ENCODE measurements at places on chromosomes 5 and 9.

DNA sequence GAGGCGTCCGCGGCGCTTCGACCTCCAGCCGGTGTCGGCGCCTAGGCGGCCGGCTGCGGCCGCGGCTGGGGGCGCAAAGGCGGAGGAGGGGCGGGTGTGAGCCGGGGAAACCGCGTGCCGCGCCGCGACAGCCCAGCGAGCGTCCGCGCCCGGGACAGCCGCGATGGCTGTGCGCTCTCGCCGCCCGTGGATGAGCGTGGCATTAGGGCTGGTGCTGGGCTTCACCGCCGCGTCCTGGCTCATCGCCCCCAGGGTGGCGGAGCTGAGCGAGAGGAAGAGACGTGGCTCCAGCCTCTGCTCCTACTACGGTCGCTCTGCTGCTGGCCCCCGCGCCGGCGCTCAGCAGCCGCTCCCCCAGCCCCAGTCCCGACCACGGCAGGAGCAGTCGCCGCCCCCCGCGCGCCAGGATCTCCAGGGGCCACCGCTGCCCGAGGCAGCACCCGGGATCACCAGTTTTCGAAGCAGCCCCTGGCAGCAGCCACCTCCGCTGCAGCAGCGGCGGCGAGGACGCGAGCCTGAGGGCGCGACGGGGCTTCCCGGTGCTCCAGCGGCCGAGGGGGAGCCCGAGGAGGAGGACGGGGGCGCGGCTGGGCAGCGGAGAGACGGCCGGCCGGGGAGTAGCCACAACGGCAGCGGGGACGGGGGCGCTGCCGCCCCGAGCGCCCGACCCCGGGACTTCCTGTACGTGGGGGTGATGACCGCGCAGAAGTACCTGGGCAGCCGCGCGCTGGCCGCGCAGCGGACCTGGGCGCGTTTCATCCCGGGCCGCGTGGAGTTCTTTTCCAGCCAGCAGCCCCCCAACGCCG, 605 bp downstream of the CHSY3 start:
- DNase-seq = no peak

DNA sequence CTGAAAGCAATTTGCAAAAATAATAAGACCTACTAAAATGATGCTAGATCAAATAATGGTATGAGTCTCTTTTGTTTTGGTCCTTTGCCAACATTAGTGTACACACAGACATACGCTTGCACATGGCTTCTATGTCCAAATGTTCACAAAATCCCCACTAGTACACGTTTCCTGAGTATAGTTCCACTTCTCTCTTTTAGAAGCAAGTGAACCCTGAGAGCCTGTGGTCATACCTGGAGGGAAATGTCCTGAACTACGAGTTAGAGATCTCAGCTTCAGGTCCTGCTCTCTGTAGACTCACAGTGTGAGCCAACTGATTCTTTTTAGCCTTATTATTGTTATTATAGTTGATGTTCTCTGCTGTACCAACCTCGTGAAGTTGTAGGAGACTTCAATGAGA, 47.3 kb upstream of the ACTBL2 start:
- DNase-seq = no peak

- no peak for DNase-seq
Measured at GRCh38 chr9:113960768-113961167, 84.7 kb downstream of the ZNF618 start.

DNA sequence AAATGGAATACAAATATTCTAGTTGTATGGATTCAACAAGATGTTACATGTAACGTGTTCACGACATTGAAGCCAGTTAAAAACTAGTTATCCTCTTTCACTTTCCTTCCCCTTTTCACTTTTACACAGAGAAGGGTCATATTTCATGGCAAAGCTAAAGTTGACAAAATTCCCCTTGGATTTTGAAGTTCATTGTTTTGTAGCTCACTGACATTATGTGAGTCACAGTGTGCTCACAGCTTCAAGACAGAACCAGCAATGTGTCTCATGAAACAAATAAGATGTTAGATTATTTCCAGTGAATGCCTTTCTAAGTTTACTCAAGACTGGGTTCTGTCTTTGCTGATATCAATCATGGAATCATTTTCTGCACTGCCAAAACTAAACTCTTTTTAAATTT, 535.5 kb upstream of the GRIN3A start:
- no peak for DNase-seq

Measured in HAP-1 (cell line).